ENCODE measurements at places on chromosomes 12 and 14.

GRCh38 chr12:23555825-23556207 is 393.7 kb downstream of the SOX5 start:
- no peak for DNase-seq

DNA sequence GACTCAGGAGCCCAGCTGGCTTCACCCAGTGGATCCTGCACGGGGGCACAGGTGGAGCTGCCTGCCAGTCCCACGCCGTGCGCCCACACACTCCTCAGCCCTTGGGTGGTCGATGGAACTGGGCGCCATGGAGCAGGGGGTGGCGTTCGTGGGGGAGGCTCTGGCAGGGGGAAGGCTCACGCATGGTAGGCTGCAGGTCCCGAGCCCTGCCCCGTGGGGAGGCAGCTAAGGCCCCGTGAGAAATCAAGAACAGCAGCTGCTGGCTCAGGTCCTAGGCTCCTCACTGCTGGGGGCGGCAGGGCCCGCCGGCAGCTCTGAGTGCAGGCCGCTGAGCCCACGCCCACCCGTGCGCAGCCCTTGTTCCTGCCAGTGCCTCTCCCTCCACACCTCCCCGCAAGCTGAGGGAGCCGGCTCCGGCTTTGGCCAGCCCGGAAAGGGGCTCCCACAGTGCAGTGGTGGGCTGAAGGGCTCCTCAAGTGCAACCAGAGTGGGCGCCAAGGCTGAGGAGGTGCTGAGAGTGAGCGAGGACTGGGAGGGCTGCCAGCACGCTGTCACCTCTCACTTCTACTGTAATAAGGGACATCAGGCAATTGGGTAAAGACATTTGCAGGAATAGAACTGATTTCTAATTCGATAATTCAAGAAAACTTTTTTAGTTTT is 115.4 kb downstream of the TMTC2 start:
- no peak for DNase-seq

GRCh38 chr12:124411953-124412645 is 117.2 kb downstream of the RFLNA start:
- no peak for DNase-seq

DNA sequence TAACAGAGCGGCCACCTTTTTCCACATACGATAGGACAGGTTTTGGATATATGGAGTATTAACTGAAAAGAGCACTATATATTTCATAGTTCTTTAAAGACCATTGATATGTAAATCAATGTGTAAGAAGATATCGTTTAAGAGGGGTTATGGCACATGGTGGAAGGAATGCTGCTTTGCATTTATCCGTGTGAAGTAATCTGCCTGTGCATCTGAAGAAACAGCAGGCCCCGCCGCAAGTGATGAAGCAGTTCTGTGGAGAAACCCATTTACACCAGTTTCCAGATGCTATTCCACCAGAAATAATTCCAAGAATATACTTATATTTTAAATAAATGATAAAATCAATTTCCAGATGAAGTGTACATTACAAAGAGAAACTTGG is 72.4 kb downstream of the BICD1 start:
- DNase-seq = no peak

GRCh38 chr12:20969766-20970165 is 159.3 kb downstream of the SLCO1B3 start:
- DNase-seq = no peak
